Activated CD4-positive, CD25-positive, alpha-beta regulatory T cell treated with anti-CD3 and anti-CD28 coated beads, Interleukin-2, amount 50 U/mL, for 72 hours (primary cell): ENCODE measurements at places on chromosomes 6 and 20.

DNA sequence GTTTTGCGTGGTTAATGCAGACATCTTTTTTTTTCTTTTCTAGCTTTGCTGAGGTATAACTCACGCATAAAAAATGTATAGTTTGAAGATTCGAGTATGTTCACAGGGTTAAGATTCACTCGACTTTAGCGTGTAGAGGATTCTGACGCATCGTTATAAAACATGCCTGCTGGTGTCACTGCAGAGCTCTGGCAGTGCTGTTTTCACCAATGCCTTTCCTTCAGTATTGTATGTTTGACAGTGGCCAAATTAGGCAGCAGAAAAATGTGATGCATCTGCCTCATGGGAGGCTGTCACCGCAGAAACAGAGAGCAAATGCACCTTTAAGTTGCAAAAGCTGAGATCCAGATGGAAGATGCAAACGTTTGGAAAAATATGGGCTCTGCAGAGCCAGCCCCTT is 18.0 kb upstream of the SIRPB2 start:
- no peak for DNase-seq

- no peak for DNase-seq
Observed at GRCh38 chr20:41939659-41940058, 321.5 kb upstream of the CHD6 start.

- no peak for DNase-seq
Observed at GRCh38 chr6:134199848-134200606, 117.9 kb downstream of the SGK1 start.

- no peak for DNase-seq
Observed at GRCh38 chr6:143135325-143135724, 74.6 kb downstream of the AIG1 start.

- DNase-seq: no peak
Observed at GRCh38 chr6:137496909-137497720, 2.9 kb upstream of the OLIG3 start.

- DNase-seq: no peak
Observed at GRCh38 chr6:141401168-141401567, 731.6 kb upstream of the GJE1 start.

GRCh38 chr20:43971267-43971666 is 56.6 kb downstream of the TOX2 start:
- DNase-seq: no peak

- no peak for DNase-seq
Observed at GRCh38 chr6:101434601-101435000, 41.1 kb downstream of the GRIK2 start.

GRCh38 chr20:35539756-35540212 is 2.1 kb upstream of the ERGIC3 start:
- DNase-seq: no peak

DNA sequence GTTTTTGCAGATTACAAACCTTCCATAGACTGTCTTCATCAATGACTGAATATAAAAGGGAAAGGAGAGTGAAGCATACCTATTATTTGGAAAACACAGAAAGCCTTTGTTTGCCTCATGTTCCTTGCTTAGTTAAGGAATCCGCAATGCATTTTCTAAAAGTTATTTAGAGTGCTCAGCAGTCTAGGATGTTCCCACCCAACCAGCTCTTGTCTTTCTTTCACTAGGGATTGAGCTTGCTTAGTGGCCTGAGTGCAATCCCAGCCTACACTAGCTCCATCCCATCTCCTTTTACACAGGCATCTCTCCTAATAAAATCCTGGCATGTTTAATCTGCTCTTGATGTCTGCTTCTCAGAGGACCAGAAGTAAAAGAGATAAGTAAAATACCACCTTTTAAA is 850.5 kb upstream of the GJE1 start:
- no peak for DNase-seq
